ENCODE measurements at places on chromosomes 16 and 17. TPM values are rescaled to one million over a fixed set of nuclear protein-coding genes. Genes with fewer than 3 reads are reported as not detected.
A peak's percentile ranks its signal among the peaks of the same experiment; 100 is the strongest.

The MFSD11 gene
- 30.3 TPM for total RNA-seq

The MATCAP1 gene
- total RNA-seq = 25.7 TPM

The USP7 gene
- total RNA-seq = 113 TPM

The MIF4GD gene
- 26.2 TPM for total RNA-seq

The TNP2 gene
- total RNA-seq = not detected

DNA sequence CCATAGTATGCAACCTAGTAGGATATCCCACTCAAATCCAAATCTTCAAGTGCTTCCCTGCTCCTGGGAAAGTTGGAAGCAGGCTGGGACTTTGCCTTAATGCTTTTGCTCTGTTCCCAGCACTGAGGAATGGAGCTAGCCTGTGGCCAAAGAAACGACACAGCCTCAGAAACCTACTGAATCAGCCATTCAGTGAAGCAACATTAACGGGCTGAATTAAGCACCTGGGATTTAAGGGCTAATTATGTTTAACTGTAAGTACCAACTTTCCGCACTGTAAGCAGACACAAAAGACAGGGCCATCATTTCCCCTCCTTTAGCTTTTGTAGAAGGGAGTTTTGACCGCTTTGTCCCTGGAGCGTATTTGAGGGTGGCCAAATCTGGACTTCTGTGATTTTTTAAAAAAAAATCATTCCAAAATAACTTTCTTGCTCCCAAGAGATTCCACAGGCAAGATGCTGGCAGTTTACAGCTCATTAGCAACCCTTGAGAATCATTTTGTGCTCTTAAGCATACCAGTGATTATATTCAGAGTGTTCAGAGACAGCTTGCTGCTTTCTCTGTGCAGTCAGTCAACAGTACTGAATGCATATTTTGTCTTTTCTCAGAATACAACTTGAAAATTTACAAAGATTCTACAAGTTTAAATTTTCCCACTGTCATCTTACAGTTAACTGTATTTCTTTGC is 17.6 kb upstream of the NOL11 start:
- DNase-seq = no peak

- DNase-seq = no peak
Measured at GRCh38 chr16:50778284-50779163, 36.6 kb downstream of the CYLD start.

GRCh38 chr16:85173146-85173980 is 61.1 kb upstream of the CIBAR2 start:
- no peak for DNase-seq

- no peak for DNase-seq
Measured at GRCh38 chr16:11835891-11836649, 15.3 kb downstream of the RSL1D1 start.

DNA sequence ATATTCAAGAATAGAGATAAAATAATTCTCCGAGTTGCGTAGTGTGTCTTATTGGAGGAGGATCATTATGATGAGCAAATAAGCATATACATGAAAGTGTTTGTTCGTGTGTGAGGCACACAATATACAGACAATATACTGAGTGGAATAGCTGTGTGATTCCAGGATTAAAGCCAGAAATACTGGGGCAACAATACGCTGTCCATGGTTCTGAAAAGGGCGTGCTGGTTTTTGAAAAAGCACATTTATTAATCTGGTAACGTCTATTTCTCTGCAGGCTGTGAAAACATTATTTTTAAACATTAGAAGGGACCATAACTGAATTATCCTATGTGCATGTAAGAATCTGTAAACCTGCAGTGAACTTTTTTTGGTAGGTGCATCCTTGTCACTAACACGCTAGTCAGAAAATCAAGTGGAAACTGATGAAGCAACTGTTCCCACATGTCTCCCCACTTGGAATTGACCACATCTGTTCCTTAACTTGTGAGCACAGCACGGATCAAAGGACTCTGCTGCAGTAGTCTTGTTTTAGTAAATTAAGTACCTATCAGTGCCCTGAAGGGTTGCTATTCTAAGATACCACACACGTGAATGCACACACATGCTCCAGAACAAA is 346.0 kb downstream of the GRIN2A start:
- no peak for DNase-seq

- peak; percentile 90 for DNase-seq
Measured at GRCh38 chr17:4806777-4807604, at the start of gene PLD2. Gene PLD2 (plus strand): TSS chr17:4807152. CDS start chr17:4807773, 621 bp downstream.

- peak; percentile 27 for DNase-seq
Measured at GRCh38 chr17:68422821-68423220, 34.5 kb downstream of the WIPI1 start.

Measured in sciatic nerve (tissue), 2 donors.